ENCODE measurements at places on chromosomes 2 and 18. TPM values are rescaled to one million over a fixed set of nuclear protein-coding genes. Genes with fewer than 3 reads are reported as not detected.

DNA sequence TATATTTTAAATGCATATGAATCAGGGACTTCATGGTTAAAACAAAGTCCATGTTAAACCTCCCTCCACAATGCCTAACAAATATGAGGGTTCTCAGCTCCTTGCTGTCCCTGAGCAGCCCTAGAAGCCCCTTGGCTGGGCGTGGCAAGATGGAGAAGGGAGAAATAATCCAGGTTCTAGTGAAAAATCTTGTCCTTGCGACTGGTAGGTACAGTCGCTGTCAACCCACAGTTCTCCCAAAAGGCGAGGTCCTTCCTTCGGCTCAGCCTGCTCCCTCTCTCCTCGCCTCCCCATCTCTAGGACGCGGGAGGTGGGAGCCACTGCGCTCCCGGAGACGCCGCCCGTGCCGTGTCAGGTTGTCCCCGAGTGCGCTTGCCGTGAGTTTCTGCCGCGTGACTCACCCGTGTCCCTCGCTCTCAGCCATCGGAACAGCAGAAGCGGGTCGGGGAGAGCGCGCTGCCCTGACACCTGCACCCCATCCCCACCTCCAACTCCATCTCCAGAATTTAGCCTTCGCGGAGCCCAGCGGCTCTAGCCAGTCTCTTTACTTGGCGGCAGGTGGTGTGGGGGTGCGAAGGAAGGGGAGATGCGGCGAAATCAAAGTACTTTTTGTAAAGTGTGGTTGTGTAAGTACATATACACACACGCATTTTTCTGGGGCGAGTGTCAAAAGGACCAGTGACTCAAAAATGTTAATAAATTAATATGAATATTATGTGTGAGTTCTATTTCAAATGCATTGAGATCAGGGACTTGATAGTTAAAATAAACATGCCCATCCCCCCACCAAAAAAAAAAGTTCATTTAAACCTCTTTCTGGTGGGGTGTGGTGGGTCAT lies 65.1 kb upstream of the TMEM17 start:
- H3K36me3 ChIP-seq, result no peaks in the 10 kb centered on the region
- no peak for DNase-seq
- H3K4me3 ChIP-seq, result no peak overlapping the region
- no peaks in the 10 kb centered on the region for H3K4me1 ChIP-seq
- no peak overlapping the region for H3K27ac ChIP-seq

DNA sequence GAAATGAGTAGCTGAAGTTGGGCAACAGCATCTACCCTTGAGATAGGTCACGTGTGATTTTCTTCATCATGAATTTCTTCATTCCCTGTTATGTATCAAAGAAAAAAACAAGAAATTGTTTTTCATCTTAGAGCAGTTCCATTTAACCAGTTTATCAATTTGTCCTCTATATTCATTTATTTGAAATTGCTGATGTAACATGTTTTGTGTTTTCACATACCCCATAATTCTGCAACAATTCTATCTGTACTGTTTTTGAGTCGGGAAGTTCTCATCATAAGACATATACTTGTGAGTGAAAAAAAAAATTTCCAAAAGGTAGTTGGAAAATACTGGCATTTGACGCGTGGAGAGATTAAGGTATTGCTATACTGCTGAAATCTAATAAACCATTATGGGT lies 422.6 kb upstream of the REG3G start:
- no peaks in the 10 kb centered on the region for H3K36me3 ChIP-seq
- no peak for DNase-seq
- no peak overlapping the region for H3K27ac ChIP-seq

DNA sequence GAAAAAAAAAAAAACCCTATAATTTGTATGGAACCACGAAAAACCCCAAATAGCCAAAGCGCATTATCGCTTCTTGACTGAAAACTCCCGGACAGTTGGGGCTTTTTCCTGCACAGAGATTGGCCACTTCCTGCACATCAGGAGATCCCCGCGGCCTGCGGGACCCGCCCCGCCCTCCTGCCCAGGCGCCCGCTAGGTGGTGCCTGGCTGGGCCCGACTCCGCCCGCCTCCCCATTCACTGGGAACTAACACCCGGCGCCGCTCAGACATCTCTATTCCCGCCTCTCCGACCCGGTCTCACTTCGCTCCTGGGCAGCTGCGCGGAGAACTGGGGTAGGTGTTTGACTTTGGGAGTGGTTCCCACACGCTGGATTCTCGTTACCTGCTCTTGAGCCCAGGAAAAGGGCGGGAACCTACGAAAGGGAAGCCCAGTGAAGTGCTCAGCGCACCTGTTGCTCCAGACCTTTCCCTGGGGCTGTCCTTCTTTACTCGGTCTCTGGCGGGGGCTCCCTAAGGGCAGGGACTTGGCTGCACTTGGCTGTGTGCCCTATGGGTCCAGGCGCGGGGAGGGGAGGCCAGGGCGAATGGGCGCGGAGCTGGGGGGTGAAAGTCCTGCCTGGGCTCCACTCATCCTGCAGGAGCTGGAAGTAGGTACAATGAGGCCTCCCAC lies at the start of gene HMSD:
HMSD (plus strand) TSS at position 234 of the 670 bp plus-strand sequence. CDS start 4,155 bp downstream, outside the sequence.
- no peaks in the 10 kb centered on the region for H3K36me3 ChIP-seq
- H3K4me1 ChIP-seq, result no peaks in the 10 kb centered on the region
- H3K27ac ChIP-seq, result no peak within 1 kb of the TSS
- no peaks in the 10 kb centered on the region for H3K27me3 ChIP-seq
- peak; percentile 44 for DNase-seq

GRCh38 chr18:56575819-56576663 lies 62.4 kb downstream of the TXNL1 start:
- no peaks in the 10 kb centered on the region for H3K27me3 ChIP-seq
- H3K27ac ChIP-seq, result no peak overlapping the region
- no peaks in the 10 kb centered on the region for H3K4me1 ChIP-seq
- DNase-seq, result no peak

- no peak overlapping the region for H3K4me3 ChIP-seq
- no peaks in the 10 kb centered on the region for H3K4me1 ChIP-seq
- H3K36me3 ChIP-seq, result no peaks in the 10 kb centered on the region
- no peak overlapping the region for H3K27ac ChIP-seq
- no peak for DNase-seq
Observed at GRCh38 chr2:237322564-237322963, 91.4 kb downstream of the COL6A3 start.

DNA sequence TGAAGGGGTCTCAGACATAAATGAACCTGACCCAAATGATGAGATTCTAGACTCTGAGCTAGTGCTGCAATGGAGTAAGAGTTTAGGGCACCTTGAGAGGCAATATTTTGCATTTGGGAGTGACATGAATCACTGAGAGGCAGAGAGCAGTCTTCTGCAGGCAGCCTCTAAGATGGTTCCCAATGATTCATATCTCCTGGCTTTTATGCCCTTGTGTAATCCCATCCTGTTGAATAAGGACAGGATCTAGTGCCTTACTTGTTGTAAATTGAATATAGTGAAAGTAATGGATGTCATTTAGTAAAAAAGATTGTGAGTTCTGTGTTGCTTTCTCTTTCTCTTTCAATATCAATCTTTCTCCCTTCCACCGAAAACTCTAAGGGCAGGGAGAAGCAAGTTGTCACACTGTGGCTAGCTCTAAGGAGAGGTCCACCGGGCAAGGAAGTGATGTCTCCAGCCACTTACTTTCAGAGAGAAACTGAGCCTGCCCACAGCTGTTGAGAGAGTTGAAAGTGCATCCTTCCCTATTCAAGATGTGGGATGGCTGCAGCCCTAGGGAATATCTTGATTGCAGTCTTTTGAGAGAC lies 144.7 kb downstream of the TRIB2 start:
- no peak for DNase-seq
- no peak overlapping the region for H3K27ac ChIP-seq
- no peaks in the 10 kb centered on the region for H3K36me3 ChIP-seq
- H3K27me3 ChIP-seq, result no peaks in the 10 kb centered on the region

GRCh38 chr2:191593622-191594385 lies 84.1 kb upstream of the NABP1 start:
- no peak for DNase-seq
- no peaks in the 10 kb centered on the region for H3K27me3 ChIP-seq
- no peak overlapping the region for H3K27ac ChIP-seq
- H3K36me3 ChIP-seq, result no peaks in the 10 kb centered on the region
- no peaks in the 10 kb centered on the region for H3K4me1 ChIP-seq

DNA sequence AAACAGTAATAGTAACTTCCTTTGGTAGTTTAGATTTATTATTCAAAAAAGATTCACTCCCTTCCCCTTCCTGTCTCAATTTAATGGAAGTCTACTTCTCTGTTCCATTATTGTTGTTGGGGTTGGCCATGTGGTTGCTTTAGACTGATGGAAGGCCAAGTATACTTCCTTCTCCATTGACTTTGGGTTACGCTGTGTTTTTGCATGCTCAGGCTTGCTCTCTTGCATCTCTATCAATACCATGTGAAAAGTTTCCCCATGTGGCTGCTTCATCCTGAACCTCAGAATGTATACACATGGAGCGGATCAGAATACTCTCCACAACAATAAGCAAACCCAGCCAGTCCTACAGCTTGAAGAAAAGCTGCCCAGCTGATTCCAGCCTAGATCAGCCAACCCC lies 20.3 kb downstream of the CFAP210 start:
- no peaks in the 10 kb centered on the region for H3K36me3 ChIP-seq
- no peak overlapping the region for H3K27ac ChIP-seq
- DNase-seq, result no peak
- H3K4me1 ChIP-seq, result no peaks in the 10 kb centered on the region
- H3K27me3 ChIP-seq, result no peaks in the 10 kb centered on the region

DNA sequence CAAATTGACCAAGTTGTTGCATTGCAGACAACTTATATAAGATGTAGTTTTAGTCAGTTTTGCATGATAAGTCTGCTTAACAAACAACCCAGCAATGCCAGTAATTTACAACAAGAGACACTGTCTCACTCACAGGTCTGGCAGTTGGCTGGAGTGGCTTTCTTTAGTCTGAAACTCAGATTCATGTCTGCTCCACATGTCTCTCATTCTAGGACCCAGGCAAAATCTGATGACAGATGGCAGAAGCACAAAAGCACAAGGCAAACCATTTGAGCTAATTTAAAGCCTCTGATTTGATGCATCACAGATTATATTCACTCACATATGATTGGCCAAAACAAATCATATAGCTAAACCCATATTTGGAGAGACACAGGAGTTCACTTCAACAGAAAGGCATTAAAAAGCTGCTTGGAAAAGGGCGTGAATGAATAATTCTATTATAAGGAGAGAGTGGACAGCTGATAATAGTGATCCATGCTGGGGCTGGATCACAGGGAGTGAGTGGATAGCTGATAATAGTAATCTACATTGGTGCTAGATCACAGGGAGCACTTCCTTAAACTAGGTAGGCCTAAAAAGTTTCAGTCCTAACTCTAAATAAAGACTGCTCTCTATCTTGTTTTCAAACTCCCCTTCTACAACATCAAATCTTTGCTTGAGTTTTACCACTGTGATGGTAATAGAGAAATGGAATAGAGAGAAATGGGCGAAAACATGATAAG lies 593.2 kb upstream of the ZNF804A start:
- no peak overlapping the region for H3K4me3 ChIP-seq
- no peaks in the 10 kb centered on the region for H3K27me3 ChIP-seq
- DNase-seq, result no peak
- no peaks in the 10 kb centered on the region for H3K36me3 ChIP-seq

GRCh38 chr2:71664161-71664560 lies 210.8 kb downstream of the DYSF start:
- no peaks in the 10 kb centered on the region for H3K27me3 ChIP-seq
- no peak for DNase-seq
- no peak overlapping the region for H3K27ac ChIP-seq
- no peaks in the 10 kb centered on the region for H3K4me1 ChIP-seq

- no peaks in the 10 kb centered on the region for H3K27me3 ChIP-seq
- no peaks in the 10 kb centered on the region for H3K36me3 ChIP-seq
- no peak overlapping the region for H3K4me3 ChIP-seq
- H3K27ac ChIP-seq, result no peak overlapping the region
Observed at GRCh38 chr2:193783681-193784080, 1588.9 kb upstream of the TMEFF2 start.

- no peaks in the 10 kb centered on the region for H3K4me1 ChIP-seq
- no peak overlapping the region for H3K27ac ChIP-seq
- H3K4me3 ChIP-seq, result no peak overlapping the region
Observed at GRCh38 chr18:65175681-65176080, 575.1 kb upstream of the CDH7 start.

DNA sequence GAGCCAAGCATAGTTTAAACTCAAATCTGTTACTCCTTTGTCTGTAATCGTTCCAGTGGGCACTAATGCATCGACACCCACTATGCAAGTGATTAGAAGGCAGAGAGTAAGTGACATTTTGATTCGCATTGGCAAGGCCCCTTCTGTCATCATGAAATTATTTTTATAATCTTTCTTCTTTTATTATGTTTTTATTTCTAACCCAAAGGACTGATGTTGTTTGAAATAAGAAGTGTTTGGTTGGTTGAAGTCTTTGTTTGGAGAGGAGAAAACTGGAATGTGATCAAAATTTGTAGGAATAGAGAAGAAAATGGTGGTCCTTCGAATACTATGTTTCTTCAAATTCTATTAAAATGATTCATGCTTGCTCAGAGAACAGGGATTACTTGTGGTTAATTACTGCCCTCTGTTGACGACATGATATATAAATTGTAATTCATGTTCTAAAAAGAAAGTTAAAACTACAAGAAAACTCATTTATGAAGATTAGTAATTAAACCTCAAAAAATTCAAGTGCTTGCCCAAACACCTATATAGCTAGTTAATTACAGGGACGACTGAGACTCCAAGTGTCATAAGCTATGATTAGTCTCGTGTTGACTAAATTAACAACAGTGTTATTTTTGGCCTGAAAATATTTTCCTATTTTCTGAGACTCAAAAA lies 26.4 kb upstream of the TFPI start:
- no peak overlapping the region for H3K4me3 ChIP-seq
- H3K27me3 ChIP-seq, result no peaks in the 10 kb centered on the region
- DNase-seq, result no peak

DNA sequence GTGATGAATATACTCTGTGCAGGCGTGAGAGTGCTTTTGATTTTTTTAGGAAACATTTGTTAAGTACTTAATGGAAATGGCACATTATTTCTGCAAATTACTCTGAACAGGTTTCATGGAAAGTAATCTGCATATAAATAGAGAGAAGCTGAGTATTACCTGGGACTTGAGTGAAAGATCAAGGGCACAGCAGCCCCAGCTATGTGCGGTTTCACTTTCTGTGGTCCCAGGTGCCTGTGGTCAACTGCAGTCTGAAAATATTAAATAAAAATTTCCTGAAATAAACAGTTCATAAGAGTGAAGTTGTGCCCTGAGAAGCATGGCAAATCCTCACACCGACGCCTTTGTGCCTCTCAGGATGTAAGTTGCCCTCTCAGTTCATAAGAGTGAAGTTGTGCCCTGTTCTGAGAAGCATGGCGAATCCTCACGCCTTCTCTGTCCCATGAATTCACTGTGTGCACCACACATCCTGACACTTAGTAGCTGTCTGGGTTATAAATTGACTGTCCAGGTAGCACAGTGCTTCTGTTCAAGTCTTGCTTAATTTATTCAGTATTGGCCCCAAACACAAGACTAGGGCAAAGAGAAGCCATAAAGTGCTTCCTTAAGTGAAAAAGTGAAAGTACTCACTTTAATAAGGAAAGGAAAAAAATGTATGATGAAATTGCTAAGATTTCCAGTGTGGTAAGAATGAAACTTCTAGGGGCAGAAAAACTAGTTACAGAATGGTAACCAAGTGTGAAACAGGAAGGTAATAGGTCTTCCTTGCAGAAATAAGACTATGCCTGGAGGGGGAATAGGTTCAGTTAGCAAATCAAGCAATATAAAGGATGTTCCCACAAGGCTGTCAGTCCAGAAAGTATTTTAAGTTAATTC lies 4.3 kb upstream of the SNTG2 start:
- DNase-seq, result no peak
- peaks cover 4% of the 10 kb centered on the region for H3K4me1 ChIP-seq
- no peaks in the 10 kb centered on the region for H3K36me3 ChIP-seq
- no peaks in the 10 kb centered on the region for H3K27me3 ChIP-seq
- H3K4me3 ChIP-seq, result no peak overlapping the region

The DYSF gene
- 4.8 TPM for total RNA-seq

The PXDN gene
- 0.39 TPM for total RNA-seq

The CRACDL gene
- 0.27 TPM for total RNA-seq

The ARHGAP15 gene
- 41.4 TPM for total RNA-seq

The NOSTRIN gene
- not detected for total RNA-seq

The TP53I3 gene
- 3.9 TPM for total RNA-seq

The ERMN gene
- total RNA-seq, result 0.42 TPM
